AG20443 (cell line): ENCODE measurements at places on chromosomes 16 and 17.

DNA sequence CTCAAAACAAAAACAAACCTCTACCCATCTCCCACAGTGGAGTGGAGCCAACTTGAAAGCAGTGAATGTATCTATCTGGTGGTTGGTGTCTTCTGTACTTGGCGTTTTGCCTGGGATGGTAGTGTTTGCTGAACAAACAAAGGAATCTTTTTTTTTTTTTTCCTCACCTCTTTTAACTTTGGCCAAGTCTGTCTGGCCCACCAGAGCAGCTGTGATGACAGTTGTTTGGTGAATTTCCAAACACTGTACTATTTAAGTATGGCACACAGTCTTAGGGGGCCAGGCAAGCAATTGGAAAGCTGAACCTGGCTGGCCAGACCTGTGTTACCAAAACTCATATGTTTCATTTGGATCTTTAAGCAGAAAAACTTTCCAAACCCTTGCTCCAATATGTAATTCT lies 101.8 kb upstream of the CDH13 start:
- no peak for DNase-seq

DNA sequence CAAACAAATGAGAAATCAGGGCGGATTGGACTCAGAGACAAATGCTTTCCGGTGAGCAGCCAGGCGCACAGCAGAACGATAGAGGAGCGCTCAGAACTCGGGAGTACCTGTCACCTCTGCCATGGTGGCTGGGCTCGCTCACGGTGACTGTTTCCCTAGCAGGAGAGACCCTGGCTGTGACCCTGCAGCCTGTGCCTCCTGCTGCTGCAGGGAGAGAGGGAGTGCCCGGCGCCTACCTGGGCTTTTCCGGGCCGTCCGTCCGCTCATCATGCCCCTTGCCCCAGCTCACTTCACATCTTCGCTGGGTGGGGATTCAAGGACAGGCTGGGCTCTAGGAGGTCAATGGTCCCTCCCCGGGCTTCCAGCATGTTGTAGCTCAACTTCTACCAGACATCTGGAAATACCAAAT lies 14.1 kb upstream of the DNAH17 start:
- DNase-seq = no peak

- DNase-seq = no peak
Observed at GRCh38 chr17:31741371-31741770, 117.7 kb downstream of the COPRS start.

DNA sequence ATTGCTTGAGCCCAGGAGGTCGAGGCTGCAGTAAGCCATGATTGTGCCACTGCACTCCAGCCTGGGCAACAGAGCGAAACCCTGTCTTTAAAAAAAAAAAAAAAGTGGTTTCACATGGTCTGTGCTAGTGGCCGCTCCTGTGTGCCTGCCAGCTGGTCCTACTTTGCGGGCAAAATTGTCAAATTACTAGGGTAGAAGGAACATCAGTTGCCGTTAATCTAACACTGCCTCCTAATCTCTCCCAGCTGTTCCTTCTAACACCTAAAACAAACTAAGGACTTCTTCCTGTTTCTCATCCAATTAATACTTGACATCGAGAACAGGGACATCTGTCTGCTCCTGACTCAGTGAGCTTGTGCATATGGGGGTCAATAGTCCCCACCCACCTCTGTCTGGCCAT lies 23.9 kb downstream of the TMEM11 start:
- no peak for DNase-seq

DNA sequence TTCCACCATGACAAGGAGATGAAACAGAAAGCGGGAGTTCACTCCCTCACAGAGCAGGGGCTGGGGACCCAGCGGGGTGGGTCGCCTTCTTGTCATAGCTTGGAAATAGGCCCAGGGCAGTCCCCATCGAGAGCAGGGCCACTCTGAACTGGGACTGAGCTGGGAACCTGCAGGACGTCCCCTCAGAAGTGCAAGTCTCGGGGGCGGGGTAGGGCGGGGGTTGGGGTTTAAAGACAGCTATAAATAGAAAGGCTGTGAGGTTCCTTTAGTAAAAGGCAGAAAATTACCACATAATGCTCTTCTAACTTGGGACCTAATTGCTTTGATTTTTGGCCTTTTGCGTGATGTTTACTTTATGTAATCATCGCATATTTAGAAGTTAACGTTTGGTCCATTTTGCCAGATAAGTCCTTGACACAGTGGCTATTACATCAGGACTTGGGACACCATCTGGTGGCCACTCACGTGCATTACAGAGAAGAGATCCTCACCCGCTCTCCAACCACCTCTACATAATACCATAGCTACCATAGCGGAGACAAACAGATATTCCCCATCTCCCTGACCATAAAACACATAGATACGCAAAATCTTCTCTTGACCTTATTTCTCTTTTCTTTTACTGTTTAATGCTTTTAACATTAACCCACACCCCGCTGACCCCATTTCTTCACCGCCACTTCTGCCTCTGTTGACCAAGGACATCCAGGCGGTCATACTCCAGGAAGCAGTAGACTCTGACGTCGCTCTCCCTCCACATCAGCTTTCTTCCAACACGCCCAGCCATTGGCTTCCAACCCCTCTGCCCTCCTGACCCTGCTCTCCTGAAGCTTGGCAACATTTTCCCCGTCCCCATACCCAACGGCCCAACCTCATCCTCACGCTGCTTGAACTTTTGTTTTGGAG lies 27.5 kb upstream of the PIK3R6 start:
- peak; percentile 88 for DNase-seq

- DNase-seq = no peak
Observed at GRCh38 chr17:34598161-34598776, 18.9 kb downstream of the TMEM132E start.

DNA sequence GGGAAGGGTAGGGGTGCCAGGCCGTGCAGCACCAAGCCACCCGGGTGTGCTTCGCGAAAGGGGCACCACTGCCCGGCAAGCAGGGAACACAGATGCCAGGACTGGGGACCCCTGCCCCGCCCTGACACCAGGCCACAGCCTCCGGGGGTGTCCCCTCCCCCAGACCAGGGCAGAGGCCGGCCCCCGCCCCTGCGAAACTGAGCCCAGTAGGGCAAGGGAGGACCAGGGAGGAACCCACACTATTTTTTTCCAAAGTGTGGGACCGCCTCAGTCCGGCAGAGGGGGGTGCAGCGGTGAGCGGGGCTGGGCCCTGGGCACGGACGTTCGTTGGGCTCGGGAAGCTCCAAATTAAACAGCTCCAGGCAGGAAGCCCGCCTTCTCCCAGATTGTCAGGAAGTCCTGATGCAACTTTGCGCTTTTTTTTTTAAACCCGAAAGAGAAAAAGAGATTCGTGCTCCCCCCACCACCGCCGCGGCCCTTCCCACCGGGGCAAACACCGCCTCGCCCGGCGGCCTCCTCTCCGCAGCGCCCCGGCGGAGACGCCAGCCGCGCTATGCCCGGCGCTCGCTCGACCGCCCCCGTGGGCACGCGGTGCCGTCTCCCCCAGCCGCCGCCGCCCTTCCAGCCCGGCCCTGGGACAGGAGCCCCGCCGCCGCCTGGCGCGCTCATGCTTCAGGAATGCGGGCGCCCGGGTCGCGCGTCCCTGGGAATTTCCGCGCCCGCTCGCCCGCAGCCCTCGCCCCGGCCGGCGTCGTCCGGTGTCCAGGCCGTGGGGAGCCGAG lies 755 bp downstream of the PIEZO1 start:
- DNase-seq = peak; percentile 86

DNA sequence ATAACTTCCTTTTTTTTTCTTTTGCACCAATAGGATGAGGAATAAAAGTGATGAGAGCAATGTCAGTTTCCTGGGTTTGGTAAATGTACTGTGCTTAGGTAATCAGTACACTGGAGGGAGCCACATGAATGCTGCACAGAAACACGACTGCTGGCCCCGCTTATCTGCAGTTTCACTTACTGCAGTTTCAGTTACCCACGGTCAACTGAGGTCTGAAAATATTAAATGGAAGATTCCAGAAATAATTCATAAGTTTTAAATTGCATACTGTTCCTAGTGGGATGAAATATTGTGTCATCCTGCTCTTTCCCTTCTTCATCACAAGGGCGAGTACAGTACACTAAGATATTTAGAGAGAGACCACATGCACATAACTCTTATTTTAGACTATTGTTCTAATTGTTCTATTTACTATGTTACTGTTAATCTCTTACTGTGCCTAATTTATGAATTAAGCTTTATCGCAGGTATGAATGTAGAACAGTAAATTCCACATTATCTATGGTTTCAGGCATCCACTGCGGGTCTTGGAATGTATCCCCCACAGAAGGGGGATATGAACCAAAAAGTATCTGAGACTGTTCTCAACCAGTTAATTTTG lies 6.4 kb upstream of the LGALS3BP start:
- no peak for DNase-seq

GRCh38 chr16:88524973-88525662 lies 45.1 kb upstream of the ZC3H18 start:
- no peak for DNase-seq

DNA sequence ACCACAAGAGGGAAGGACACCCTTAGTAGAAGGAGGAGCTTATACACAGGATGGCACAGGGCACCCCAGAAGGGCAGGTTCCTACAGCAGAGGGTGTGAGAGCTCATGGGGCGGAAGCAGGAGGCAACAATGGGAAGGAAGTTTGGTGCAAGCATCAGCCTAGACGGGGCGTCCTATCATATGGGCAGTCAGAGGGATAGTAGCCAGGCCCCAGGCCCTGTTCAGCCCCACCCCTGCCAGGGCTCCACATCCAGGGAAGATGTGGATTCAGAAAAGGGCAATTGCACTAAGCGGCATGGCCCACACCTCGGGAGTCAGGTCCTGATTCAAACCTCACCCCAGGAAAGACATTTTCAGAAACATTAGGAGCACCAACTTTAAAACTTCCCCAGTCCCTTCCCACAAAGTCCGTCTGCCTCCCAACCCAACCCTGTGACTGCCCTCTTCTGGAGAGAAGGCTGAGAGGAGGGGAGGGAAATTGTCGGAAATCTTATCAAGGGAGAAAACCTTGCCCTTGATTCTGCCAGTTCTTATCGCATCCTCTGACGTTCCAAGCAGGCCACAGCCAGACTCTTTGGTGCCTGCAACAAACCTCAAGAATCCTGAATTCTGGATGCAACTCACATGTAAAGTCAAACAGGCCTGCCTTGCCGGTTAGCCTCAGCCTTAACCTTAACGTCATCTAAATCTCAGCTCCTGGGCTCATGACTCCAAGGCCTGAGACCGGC lies 198.8 kb upstream of the CDH5 start:
- DNase-seq = no peak

- DNase-seq = no peak
Observed at GRCh38 chr16:1497014-1497598, 3.9 kb downstream of the TELO2 start.
